ENCODE measurements at places on chromosomes 3 and 15.
A peak's percentile ranks its signal among the peaks of the same experiment; 100 is the strongest.

DNA sequence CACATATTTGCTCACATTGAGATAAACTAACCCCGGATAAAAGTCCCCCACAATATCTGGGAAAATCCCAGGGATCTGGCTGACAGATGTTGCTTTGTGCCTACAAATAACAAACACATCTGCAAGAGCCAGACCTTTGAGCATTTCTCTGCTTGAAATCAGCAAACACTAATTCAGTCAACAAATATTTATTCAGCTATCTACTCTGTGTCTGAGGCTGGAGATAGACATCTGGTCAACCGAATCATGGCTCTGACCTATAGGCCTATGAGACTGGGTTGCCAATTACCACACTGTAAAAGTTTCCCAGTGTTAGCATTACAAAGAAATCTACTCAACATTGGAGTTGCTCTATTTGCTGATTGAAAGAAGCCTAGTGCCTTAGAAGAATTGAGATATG, 201.1 kb upstream of the CADPS start:
- DNase-seq = no peak

DNA sequence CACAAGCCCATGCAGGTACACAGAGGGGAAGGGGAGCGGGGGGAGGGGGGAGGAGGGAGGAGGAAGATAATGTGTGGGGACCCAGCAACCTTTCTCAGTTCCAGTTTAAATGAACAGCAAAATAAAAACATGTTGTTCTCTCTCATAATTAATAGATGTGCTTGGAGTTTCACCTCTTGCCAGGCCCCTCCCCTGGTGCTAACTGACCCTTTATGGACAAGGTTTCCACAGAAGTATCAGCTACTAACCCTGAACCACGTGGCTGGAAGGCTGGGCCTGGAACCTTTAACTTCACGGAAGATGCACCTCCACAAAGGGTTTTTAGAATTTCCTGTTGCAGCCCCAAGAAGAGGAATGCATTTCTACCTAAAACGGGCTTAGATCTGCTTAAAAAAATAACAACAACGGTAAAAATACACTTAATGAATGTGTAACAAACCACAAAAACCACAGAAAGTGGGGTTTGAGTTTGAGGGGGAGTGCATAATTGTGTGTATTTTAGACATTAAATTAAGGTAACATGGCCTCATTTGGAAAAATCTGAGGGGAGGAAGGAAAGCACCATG, 14.8 kb upstream of the SMAD3 start:
- no peak for DNase-seq

DNA sequence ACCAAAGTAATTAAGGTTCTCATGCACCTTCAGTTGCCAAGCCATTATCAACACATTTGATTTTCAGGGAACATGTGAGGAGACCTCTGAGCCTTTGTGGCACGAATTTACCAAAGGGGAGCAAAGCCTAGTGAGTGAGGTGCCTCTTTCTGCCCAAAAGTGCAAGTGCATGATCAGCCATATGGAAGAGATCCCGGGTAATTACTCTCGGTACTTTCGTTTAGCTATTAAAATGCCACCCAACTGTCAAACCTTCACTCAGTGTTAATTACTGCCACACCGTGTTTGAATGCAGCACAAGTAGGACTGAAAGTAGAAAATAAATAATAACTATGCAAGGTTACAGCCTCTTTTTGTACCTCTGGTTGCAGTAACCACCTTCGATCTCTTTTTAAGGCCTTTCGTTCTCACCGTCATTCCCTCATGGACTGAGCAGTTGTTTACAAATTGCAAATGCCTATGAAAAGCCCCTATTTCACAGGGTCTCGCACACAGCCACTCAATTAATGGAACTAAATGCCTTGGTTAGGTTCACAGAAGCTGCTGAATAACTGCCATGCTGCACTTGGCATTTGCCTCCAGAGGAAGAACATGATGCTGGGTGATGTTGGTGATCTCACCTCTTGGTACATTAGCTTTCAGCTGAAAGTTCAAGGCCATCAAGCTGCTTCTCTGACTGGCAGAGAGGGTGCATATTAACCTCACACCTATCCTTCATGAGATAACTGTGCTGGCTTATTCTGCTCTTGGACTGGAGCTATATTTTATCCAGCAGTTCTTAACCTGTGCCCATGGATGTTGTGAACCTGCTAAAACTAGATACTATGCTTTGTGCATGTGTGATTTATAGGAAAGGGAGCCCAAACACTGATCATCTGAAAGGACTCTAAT, 69.9 kb downstream of the TNIK start:
- no peak for DNase-seq

- no peak for DNase-seq
Measured at GRCh38 chr3:100871306-100871705, 121.9 kb downstream of the ABI3BP start.

DNA sequence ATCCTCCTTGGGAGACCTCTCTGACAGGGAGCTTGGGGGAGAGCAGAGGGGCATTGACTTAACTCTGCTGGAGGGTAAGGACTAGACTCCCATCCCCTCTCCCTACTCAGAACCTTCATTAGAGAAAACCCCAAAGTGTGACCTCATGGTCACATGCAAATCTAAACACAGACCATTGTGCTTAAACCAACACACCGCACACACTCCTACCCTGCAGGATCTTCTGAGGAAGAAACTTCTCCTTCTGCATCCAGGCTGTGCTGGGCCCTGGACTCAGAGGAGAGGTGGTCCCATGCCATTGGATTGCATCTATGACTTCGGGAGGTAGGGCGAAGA, 805 bp upstream of the PARP16 start:
- DNase-seq = peak; percentile 35

- no peak for DNase-seq
Measured at GRCh38 chr3:69367586-69367985, 18.3 kb downstream of the FRMD4B start.

GRCh38 chr3:130463221-130463620, 53.8 kb upstream of the COL6A6 start:
- no peak for DNase-seq

DNA sequence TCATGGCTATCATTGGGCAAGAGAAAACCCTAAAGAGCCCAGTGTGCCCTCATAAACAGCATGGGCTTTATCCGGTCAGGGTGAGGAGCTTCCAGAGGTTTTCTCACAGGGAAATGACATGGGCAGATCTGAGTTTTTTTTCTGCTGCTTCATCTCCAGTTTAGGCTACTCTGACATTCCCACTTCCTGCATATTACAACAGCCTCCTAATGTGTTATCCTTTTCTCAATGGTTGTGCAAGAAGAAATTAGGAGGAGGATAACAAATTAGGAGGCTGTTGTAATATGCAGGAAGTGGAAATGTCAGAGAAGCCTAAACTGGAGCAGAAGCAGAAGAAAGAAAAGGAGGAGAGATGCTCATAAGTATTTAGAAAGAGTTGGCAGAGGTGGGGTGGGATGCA, 175.6 kb downstream of the MTHFS start:
- DNase-seq = no peak

- no peak for DNase-seq
Measured at GRCh38 chr3:175716446-175716845, 857.3 kb downstream of the NAALADL2 start.

DNA sequence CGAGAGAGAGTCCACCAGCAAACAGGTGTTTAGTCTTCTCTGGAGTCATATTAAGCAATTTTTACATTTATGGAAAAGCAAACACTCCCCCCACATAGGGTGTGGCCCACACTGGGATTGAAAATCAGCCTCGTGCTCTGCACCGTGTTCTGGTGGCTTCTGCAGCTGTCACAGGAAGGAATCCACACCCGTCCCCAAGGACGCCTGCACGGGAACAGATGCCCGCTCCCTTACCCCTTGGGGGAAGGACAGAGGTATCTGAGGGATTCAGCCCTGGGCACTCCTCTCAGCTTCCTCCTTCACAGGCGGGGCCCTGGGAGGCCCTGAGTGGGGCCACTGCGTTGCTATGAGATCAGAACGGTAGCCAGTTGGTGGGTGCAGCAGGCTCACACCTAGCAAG, 27.8 kb downstream of the LIPC start:
- no peak for DNase-seq

DNA sequence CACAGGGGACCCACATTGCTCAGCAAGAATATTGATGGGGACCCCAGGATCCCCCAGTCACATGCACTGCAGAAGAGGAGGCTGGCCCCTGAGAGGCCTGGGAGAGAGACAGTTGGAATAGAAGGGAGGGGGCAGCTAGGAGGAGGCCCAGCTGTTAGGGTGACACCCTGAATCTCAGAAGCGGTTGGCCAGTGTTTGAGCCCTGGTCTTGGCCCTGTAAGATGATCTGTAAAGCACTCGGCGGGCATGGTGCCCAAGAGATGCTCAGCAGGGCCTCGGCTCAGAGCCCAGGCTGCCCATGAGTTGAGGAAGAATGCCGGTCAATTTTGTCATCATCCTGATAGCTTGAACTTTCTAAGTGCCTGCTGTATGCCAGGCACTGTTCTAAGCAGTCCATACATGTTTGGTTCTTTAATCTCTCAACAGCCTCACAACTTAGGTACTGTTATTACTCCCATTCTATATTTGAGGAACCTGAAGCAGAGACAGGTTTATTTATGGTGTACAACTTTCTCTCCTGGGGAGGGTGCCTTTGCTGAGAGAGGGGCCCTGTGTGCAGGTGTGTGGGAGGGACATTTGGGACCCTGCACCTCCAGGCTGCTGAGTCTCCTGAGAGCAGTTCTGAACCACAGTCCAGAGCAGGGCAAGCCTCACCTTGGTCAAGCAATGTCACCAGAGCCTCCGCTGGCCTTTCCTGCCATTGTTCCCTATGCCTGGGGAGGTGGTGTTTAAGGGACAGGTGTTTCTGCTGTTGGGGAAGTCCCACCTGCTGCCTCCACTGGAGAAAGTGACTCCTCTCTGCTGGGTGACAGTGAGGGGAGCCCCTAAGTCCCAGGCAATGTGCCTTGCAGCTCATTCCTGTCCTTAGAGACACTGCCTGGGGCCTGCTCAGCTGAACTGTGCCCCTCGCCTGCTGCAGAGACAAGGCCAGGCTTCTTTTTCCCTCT, 26.0 kb downstream of the SLC6A6 start:
- DNase-seq = no peak

DNA sequence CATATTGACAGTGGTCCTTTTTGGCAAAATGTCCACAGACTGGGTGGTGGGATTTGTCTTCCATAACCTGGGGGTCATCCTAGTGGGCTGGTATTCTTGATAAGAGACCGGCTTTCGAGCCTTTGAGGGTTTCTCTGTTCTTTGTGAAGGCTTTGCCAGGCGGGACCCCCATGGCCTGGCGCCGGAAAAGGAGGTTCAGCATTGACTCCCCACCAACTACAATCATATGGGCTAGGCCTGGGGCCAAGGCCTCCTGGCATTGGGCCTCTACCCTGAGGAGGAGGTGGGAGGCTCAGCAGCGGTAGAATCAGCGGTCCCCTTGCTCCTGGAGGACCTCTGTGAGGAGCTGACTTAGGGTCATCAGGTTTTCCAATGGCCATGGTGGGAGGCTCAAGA, 19.8 kb upstream of the HDAC11 start:
- no peak for DNase-seq

DNA sequence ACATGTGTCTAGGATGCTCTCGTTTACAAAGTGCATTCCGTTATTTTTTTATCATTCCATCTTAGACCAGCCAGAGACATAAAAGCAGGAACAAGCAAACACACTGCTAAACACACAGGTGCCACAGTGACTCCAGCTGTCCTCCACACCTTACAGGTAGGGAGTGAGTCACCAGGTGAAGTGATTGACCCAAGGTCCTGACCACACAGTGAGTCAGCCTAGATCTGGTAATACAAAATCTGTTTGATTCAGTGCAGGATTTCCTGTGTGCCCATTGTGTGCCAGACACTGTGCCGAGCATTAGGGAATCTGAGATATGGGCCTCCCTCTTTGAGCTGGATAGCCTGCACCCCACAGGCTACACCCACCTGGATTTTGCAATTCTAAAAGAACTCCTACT, 16.7 kb upstream of the BFSP2 start:
- no peak for DNase-seq

GRCh38 chr15:74768771-74769342, 13.0 kb upstream of the CSK start:
- DNase-seq = peak; percentile 82

- DNase-seq = no peak
Measured at GRCh38 chr15:82597815-82598214, 49.3 kb downstream of the CPEB1 start.

DNA sequence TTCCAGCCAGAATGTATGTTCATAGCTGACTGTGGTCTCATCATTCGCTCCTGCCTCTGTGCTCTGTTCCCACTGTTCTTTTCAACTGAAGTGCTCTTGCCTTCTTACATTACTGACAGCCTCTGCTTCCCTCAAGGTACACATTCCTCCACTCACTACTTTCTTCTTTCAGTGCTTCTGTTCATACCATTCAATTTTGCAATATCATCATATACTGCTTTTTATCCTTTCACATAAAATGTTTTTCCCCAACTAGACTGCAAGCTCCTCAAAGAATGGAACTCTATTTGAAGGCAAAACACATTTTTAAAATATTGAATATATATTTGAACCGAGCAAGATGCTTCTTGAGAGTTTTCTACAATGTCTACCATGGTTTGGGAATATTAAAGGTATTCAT, 291.1 kb downstream of the CTNNB1 start:
- no peak for DNase-seq

- no peak for DNase-seq
Measured at GRCh38 chr3:16415911-16416476, 97.5 kb downstream of the RFTN1 start.

- DNase-seq = no peak
Measured at GRCh38 chr3:105553851-105554250, 187.1 kb downstream of the ALCAM start.

- no peak for DNase-seq
Measured at GRCh38 chr15:74857082-74857655, 14.2 kb upstream of the ULK3 start.

DNA sequence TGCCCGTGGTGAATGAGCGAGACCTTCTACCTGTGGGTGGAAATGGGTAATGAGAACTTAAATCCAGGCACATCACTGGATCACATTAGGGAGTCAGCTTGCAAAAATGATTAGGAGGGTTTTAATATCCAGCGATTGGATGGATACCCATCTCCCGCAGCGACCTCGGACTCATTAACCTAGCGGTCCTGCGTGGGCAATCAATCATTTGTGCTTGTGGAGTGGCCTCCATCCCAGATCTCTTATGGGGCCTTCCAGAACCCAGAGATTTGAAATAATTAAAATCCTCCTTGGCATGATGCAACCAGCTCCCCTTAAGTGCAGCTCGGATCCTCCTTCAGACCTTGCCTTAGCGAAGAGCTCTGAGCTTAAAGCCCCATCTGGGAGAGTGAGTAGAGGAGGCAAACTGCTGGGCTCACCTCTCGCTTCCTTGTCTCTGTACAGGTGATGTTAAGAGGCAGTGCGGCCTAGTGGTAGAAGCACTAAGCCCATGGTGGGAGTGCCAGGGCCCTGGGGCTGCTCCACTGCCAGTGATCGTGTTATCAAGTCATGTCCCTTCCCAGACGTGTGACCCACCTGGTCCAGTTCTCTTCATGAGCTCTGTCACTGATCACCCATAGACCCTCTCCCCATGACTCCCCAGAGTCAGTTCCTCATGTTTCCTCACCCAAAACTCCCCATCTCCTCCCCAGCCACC, 285.2 kb upstream of the TLE3 start:
- DNase-seq = peak; percentile 50
